Astrocyte of the spinal cord (primary cell): ENCODE measurements at places on chromosomes 5 and 9.

GRCh38 chr9:17476401-17476800 lies 102.5 kb upstream of the SH3GL2 start:
- no peak for DNase-seq

DNA sequence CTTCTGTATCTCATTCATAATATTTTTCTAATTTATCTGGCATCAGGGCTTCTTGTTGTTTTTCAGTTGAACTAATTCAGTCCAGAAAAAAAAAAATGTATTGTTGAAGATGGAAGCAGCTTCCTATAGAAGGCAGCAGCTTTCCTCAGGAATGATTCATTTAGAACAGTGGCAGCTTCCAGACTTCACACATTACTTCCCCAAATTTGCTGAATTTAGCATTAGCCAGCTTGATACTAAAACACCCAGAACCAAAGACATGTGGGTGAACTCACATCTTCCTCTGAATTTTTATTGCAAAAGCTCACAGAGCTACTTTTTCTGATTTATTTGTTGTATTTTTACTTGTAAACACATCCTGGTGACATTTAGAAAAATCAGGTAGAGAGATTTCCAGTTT lies 53.8 kb downstream of the HCN1 start:
- no peak for DNase-seq

GRCh38 chr5:6193310-6193709 lies 185.0 kb downstream of the MED10 start:
- no peak for DNase-seq

- DNase-seq: no peak
Observed at GRCh38 chr5:13662626-13663025, 281.9 kb downstream of the DNAH5 start.
